ENCODE measurements at places on chromosomes 7 and 10. TPM values are rescaled to one million over a fixed set of nuclear protein-coding genes. Genes with fewer than 3 reads are reported as not detected.

NAT16 gene
- not detected for total RNA-seq

STOX1 gene
- total RNA-seq, result 0.17 TPM

CLRN3 gene
- not detected for total RNA-seq

NUTM2B gene
- 0.68 TPM for total RNA-seq

VSTM4 gene
- not detected for total RNA-seq

Measured in foreskin keratinocyte (primary cell).